ENCODE measurements at places on chromosomes 16 and 17. TPM values are rescaled to one million over a fixed set of nuclear protein-coding genes. Genes with fewer than 3 reads are reported as not detected.

Gene CHAD
- total RNA-seq, result not detected

Gene SRCIN1
- 0.05 TPM for total RNA-seq

Gene PRDM7
- total RNA-seq, result not detected

Gene BORCS6
- total RNA-seq, result 17.3 TPM

Gene KREMEN2
- total RNA-seq, result 0.26 TPM

Gene HSPB9
- not detected for total RNA-seq

Gene GFAP
- not detected for total RNA-seq

Gene PRSS8
- not detected for total RNA-seq

DNA sequence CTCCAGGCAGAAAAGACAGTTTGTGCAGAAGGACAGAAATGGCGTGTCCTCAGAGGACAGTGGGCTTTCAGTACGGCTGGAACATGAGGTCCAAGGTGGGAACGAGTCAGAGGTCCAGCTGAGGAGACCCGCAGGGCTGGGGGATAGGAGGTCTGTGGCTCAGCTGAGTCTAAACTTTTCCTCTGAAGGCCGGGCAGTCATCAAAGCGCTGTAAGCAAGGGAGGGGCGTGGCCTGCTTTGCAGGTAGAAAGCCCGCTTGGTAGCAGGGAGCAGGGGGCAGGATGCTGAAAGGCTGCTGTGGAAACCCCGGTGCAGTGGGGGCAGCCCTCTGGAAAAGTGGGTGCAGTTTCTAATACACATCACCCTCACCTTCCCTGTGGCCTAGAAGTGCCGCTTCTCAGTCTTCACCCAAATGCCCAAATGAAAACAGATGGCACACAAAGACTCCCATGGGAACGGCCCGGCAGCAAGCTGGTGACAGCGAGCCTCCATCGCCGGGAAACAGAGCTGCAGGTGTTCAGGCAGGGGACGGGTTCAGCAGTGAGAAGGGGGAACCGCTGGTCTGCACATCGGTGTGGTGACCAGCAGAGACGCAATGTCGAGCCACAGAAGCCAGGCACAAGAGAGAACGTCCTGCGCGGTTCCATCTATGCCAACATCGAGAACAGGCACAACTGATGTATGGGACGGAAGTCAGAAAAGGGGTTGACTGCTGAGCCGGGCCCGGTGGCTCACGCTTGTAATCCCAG lies 12.2 kb upstream of the OSGIN1 start:
- no peak for DNase-seq

- DNase-seq, result no peak
These were observed 372.8 kb upstream of the MAF start for GRCh38 chr16:79973320-79973719.

DNA sequence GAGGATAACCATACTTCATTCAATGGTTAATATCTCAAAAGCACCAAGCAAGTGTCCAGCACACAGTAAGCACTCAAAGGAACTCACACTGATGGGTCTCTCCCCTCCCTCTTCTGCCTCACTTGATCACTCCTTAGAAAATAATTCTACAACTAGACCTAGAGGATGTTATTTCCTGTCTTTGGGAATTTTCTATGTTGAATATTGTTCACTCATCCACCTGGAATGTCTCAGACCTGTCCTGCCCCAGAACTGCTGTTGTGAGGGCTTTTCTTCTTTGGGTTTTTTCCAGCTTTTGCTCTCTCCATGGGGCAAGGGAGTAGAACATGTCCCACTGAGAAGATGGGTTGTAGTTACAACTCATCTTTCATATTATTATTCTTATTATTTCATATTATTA lies 25.3 kb downstream of the NXPH3 start:
- DNase-seq, result no peak

- no peak for DNase-seq
These were observed 24.6 kb upstream of the SLC5A11 start for GRCh38 chr16:24821129-24821528.

- DNase-seq, result no peak
These were observed 10.2 kb downstream of the GP2 start for GRCh38 chr16:20317117-20317516.

DNA sequence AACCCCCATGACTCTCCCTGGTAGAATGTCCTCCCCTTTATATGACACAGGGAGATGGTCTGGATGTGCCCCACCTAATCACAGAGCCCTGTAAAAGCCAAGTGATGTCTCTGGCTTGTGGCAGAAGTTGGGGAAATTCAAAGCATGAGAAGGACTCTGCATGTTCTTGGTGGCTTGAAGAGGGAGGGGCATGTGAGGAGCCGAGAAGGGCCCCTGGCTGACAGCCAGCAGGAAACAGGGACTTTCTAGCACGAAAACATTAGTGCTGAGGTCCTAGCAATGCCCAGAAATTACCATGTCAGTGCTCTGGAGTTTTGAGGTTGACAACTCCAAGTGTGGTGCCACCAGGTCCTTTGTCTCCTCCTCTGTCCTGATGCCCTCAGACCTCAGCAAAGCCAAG lies 75.9 kb downstream of the USP22 start:
- no peak for DNase-seq

DNA sequence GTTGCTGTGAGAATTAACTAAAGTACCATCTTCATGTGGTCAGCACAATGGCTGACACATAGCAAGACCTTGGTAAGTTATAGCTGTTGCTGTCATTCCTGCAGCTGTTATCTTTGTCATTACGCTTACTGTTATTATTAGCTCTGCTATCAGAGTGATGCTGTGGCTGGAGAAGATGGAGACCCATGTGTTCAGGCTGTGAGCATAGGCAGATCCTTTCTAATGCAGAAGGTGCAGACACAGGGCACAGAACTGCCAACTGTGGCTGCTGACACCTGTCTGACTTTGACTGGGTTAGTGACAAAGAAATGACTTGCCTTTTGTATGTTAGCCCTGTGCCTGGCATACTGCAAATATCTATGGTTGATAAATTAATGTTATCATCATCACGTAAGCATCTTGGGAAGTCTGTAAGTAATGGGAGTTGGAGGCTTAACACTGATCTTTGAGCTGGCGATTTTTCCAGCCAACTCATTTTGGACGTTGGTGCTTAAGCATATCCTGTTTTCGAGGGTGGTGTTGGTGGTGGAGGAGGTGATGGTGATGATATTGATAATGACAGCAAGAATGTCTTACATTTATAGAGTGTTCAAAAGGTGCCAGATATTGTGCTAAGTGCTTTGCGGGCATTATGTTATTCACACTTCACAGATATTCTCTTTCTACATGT lies 695.3 kb downstream of the WWOX start:
- no peak for DNase-seq

- DNase-seq, result peak; percentile 69
These were observed 15.1 kb upstream of the DHX8 start for GRCh38 chr17:43468691-43469139.

DNA sequence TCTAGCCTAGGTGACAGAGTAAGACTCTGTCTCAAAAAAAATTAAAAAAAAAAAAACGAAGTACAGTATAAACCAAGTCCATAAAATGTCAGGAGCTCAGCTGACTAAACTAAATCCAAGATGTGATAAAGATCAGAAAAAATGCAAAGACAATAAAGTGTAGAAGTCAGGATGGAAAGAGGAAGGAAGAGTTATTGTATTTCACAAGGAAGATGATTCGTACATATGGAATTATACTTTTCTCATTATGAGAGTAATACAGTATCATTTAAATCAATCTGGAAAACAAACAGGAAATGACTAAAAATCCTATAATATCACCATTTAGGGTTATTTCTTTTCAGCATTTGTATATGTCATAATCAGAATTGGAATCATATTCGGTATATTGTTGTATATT lies 11.4 kb upstream of the APOH start:
- DNase-seq, result no peak

- no peak for DNase-seq
These were observed 89.7 kb downstream of the MARCHF10 start for GRCh38 chr17:62718429-62718828.

DNA sequence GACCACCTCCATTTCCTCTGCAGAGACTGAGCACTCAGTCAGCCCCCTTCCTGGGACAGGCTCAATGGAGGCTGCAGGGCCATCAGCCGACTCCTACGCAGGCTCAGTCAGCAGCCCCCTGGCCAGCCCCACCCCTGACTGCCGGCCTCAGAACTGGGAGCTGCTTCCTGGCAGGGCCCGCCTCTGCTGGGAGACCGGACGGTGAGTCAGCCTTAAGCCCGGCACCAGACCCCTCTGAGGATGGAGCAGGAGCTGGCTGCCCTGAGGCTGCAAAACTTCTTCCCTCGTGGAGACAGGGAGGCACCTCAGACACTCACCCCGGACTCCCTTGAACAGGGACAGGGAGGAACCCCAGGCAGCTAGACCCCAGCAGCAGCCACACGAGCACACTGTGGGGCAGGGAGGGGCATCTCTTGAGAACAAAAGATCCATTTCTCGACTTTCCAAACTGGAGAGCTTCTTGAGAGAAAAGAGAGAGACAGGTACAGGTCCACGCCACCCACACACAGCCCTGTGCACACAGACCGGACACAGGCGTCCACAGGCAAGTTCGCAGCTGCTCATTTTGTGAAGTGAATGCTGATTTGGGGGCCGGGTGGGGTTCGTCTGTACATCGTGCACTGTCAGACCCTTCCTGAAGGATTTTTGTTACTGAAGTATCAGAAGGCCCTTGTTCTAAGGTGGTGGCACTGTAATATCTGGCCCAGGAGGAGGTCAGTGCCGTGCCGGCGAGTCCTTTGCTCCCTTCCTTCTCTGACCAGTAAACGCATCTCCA lies 1.3 kb upstream of the TUBB3 start:
- peak; percentile 100 for DNase-seq

DNA sequence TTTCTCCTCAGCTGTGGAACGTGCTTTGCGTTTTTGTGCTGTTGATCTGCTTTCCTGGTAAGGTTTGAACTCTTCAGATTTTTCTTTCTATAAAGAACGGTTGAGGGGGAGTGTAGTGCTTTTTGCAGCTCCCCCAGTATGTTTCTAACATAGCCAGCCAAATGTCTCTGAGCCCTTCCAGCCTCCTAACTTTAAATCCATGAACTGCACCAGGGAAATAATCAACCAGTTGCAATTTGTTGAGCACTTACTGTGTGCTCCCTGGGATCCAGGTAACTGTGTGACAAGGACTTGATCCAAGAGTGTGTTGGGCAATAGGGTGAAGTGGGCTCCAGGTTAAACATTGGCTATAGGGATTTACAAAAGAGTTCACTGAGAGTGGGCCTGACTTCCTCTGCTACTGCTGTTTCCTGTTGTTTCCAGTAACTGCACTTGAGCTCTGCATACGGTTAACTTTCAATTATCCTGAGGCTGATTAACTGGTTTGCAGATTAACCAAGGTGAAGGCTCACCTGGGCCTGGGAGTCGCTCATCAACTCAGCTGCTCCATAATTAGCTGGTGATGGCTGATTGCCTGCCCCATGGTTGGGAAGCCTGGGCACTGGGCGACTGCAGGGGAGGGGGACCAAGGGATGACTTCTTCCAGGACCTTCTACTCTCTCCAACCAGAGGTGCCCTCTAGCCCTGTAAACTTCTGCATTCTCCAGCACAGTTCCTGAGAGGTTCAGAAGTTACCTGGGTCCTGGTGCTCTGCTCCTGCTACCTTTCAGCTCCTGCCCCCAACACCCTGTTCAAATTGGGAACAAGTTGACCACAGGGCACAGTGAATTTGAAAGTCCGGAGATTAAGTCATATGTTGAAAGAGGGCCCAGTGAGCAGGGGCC lies 19.5 kb downstream of the HLF start:
- no peak for DNase-seq

GRCh38 chr16:87100306-87101058 lies 216.7 kb downstream of the C16orf95 start:
- DNase-seq, result no peak

DNA sequence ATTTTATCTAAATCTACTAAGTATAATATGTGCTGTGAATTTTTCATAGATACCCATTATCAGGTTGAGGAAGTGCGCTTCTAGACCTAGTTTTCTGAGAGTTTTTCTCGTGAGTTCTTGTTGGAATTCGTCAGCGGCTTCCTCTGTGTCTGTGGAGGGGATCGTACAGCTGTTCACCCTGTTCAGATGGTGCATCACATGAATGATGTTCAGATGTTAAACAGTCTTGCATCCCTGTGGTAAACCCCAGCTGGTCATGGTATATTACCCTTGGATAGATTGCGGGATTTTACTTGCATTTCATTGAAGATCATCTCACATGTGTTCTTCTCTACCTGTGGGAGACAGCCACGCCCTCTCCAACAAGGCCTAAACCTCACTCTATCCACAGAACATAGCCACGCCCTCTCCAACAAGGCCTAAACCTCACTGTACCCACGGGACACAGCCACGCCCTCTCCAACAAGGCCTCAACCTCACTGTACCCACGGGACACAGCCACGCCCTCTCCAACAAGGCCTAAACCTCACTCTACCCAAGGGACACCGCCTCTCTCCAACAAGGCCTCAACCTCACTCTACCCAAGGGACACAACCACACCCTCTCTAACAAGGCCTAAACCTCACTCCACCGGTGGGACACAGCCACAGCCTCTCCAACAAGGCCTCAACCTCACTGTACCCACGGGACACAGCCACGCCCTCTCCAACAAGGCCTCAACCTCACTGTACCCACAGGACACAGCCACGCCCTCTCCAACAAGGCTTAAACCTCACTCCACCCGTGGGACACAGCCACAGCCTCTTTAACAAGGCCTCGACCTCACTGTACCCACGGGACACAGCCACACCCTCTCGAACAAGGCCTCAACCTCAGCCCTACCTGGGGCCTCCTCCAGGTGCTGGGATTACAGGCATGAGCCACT lies 180.2 kb upstream of the CHMP6 start:
- no peak for DNase-seq
